ENCODE measurements at places on chromosomes 1 and 21.

DNA sequence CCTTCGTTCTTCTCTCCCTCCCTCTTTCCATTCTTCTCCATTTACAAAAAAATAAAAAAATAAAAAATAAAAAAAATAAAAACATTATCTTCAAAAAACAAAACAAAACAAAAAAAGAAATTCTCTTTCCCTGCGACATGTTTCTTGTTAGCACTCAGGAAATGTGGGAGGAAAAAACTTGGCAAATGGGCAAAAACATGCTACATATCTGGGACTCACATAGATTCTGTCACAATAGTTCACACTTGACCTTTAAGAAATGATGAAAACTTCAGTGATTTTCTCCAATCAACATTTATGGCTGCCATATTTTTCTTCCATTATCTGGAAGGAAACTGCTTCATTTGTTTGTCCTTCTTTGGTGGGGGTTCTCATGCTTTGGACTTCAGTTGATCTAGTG is 109.3 kb downstream of the PRKAB2 start:
- DNase-seq, result no peak

- no peak for DNase-seq
Measured at GRCh38 chr1:34115233-34115632, 49.8 kb downstream of the CSMD2 start.

DNA sequence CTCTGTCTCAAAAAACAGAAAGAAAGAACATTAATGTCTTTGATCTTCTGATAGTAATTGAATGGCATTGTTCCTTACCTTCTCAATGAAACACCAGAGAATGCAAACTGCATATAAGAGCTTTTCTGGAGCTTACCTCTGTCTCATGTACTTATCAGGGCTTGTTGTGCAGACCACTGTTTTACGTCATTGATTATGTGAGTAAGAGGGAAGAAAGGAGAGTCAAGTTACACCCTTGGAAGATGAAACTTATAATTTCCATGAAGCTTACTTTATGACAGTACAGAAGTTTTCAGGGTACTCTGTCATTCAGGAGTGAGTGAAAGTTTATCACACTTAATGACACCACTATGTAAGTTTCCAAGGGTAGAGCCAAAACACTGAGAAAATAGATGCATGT is 49.0 kb upstream of the MAB21L3 start:
- no peak for DNase-seq

DNA sequence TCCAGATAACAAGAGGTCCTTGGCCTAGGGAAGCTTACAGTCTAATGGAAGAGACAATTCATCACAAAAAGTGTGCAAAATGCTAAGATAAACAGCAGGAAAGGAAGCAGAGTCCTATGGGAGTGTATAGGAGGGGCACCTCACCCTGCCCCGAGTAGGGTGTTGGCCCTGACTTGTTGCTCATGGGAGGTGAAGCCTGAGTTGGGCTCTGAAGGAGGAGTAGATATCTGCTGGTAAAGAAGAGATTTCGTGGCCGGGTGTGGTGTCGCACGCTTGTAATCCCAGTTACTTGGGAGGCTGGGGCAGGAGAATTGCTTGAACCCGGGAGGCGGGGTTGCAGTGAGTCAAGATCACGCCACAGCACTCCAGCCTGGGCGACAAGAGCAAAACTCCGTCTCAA is 18.6 kb upstream of the GPR37L1 start:
- no peak for DNase-seq

DNA sequence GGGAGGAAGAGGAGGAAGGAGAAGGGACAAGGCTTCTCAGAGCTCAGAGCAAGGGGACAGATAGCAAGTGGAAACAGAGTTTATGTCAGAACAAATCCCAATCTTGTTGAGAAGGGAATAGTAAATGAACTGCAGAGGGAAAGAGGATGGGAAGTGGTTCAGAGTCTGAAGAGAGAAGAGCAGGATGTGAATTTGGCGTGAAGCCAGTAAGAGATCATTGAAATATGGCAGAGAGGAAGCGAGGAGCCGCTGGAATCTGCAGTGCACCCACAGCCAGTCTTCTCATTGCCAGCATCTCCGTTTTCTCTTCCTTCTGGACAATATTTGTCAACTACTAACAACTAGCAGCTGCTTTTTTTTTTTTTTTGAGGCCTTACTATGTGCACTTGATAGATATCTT is 19.1 kb downstream of the OLFML3 start:
- DNase-seq, result no peak

DNA sequence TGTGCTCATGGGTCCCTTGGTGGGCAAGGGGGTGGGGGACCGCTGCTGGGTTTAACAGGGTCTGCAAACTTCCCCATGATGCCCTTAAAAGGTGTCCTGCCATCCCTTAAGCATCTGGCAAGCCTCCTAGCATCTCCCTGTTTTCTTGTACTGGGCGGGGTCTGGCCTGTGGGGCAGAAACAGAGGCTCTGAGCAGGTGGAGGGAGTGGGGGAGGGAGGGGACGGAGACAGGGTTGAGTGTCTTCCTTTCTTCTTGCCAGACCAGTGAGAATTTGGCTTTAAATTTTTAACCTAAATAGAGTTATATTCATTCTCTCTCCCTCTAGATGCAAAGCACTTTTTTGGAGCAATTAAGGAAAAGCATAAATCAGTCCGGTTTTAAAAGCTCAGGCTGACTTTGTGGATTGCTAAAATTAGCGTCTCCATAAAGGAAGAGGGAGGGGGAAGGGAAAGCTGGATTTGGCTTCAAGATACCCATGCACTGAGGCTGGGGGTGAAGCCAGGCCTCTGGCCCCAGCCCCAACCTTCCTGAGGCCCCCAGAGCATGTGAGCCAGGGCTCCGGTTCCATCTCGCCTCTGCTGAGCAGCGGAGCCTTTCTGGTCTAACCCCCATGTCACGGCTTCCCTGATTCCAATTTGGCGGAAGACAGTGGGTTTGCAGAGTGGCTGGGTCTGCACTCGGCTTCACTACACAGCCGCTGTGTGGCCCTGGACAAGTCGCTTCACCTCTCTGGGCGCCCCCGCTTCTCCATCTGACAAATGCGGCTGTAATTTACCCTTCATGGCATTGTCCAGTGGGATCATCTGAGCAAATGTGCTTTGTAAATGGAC is 25.3 kb downstream of the IGSF21 start:
- no peak for DNase-seq

DNA sequence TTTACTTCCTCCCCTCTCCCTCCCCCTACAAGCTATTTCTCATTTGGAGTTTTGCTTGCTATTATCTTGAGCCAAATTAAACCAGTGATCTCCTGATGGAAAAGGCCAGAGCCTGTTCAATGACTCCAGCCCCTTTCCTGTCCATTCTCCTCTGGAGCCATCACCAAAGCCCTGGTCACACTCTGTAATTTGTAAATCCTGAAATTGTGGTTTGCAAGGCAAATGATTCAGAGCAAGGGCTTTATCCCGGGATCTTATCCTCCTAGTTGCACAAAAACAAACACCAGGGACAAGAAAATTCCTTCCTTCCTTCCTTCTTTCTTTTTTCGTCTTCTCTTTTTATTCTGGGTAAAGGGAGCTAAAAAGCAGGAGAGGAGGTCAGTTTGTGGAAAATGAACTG is 366.1 kb upstream of the ST6GALNAC5 start:
- no peak for DNase-seq

DNA sequence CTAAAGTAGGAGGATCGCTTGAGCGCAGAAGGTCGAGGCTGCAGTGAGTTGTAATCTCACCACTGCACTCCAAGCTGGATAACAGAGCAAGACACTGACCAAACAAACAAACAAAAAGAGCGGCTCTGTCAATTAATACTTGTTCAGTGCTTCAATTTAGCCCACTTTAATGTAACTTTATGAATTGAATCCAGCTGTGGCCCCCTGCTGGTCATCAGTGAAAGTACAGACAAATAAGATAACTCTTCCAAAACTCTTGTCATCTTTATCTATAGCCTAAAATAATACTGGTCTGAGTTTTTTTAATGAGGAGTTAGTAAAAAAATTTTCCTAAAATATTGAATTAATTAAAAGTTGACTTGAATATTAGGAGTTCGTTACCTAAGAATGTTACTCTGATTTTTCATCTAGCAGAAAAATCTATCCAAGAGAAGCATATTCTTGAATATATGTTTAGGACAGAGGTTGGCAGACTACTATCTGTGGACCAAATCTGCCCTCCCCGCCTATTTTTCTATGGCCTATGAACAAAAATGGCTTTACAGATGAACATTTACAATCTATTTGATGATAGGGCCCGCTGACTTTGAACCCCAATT is 26.1 kb downstream of the ATP5PF start:
- no peak for DNase-seq

GRCh38 chr21:42363312-42363711 is 3.0 kb downstream of the TFF1 start:
- no peak for DNase-seq

- DNase-seq, result no peak
Measured at GRCh38 chr1:6504887-6505286, 13.4 kb upstream of the PLEKHG5 start.

- no peak for DNase-seq
Measured at GRCh38 chr1:183577897-183578465, 12.3 kb downstream of the NCF2 start.

- DNase-seq, result no peak
Measured at GRCh38 chr1:90402893-90403849, 313.9 kb downstream of the BARHL2 start.

DNA sequence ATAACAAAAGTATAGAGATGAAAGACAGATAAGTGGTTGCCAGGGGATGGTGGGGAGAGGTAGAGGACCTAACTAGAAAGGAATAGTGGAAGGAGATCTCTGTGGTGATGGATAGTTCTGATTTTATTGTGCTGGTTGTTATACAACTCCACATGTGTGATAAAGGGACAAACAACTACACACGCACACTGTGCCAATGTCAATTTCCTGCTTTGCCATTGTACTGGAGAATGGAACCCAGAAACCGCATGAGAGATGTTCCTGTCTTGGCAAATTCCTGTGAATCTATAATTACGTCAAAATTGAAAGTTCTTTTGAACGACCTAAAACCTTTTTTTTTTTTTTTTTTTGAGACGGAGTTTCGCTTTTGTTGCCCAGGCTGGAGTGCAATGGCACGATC is 11.0 kb downstream of the TNFRSF9 start:
- DNase-seq, result no peak

DNA sequence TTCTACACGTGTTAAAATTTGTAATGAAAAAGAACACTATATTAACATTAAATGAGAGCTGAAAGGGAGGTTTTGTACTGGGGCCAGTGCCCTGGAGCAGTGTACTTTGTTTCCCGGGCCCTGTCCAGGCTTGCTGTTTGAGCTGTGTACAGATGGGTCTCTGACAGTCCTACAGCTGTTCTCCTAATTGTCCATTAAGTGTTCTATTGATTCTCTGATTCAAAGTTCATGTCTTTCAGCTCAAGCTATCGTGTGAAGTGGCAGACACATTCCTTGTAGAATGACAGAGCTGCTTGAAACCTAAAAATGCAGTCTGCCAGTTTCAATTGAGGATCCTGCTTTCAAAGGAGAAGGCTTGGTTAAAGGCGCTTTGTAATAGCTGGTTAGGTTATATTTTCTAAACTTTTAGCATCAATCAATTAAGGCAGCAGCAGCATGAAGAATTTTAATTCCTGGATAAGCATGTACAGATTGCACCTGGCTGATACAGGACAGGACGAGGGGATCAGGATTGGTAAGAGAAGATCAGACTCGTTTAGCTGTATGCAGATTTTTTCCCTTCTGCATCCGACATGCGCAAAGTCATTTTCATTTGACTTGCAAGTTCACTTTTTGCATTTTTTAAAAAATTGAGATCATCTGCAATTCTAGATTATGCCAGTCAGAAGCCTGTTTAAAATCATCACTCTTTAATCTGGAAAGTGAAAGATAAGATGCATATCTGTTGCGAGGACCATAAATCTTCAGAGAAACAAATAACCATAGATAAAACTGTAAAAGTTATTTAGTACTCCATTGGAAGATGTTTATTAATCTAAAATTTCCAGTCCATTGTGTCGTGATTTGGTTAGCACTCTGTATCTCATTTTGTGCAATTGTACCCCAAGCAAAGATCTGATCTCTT is 98.5 kb downstream of the ATG4C start:
- DNase-seq, result no peak

DNA sequence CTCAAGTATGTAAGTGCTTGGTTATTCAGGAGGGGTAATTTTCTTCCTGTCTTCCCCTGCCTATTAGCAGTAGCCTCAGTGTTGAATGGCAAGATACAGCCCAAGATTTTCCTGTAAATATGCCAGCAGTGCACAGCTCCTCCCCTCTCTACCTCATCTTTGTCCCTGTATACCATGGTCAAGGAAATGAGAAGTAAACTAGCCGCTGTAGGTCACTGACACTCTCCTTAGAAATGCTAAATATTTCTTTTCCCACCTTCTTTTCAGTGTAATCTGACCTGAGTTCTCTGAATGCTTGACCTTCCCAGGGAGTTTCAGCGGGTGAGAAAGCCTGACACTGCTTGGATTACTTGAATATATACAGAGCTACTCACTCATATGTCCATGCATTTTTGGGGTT is 84.1 kb upstream of the ZNF326 start:
- no peak for DNase-seq

DNA sequence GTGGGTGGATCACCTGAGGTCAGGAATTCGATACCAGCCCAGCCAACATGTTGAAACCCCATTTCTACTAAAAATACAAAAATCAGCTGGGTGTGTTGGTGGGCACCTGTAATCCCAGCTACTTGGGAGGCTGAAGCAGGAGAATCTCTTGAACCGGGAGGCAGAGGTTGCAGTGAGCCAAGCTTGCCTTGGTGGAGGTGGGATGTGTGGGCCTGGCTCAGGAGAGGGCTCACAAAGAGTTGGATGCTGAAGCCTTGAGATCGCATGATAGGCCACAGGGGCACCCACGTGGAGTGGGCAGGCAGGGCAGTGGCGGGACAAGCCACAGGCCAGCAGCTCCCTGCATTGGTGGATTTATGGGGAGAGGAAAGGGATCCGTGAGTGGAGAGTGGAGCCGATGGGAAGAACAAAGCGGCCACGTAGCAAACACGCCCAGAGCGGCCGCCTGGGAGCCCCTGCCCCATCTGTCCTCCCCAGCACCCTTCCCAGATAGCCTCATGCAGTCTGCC is 4.4 kb downstream of the THAP3 start:
- DNase-seq, result no peak

DNA sequence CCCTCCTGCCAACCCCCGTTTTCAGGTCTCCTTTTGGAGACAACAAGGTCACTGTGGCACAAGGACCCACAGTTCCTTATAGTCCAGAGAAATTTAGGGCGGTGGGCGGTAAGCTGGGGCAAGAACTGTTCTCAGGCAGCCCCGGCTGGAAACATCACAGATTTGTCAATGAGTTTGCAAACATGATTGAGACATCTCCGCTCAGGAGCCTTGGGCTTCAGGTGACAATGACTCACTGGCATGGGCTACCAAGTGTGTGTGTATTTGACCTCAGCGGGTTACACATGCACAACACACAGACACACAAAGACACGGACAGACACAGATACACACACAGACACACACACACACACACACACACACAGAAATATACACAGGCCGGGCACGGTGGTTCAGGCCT is 58.2 kb upstream of the ABCG1 start:
- DNase-seq, result no peak

- DNase-seq, result no peak
Measured at GRCh38 chr1:54606990-54607325, 16.4 kb downstream of the FAM151A start.
